Activated T-helper 1 cell treated with anti-CD3 and anti-CD28 coated beads, Interleukin-2, amount 50 U/mL, for 16 hours (primary cell): ENCODE measurements at places on chromosomes 16 and 17.

DNA sequence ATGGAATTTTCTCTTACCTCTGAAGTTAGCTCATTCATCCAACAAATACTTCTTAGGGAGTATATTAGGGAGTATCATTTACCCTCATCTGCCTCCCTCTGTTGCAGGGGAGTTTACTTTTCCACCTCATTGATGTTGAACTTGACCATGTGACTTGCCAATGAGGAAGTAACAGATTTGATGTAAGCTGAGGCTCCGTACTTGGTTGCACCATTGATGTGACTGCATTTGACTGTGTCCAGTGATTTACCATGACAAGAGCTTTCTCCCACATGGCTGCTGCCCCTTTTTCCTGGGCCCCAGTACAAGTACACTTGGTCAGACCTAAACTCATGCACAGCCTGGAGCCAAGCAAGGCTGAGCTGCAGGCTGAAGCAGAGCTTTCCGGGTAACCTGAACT is 81.6 kb upstream of the HS3ST2 start:
- DNase-seq = no peak

GRCh38 chr17:67725807-67726206 is 8.1 kb downstream of the NOL11 start:
- DNase-seq = no peak

DNA sequence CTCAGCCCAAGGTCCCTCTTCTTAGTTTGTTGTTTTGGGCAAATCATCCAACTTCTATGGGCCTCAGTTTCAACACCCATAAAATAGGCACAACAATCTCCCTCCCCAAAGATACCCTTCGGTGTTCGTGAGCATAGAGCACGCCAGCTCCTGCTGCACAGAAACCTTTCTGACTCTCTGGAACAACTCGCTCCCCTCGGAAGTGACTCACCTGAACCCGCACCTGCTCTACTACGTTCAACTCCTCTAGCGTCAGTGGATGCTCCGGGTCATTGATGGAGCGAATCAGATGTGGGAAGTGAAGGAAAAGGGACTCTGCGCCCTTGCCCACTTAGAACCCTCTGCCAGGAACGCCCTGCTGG is 445 bp downstream of the CIAO2B start:
- DNase-seq = no peak

DNA sequence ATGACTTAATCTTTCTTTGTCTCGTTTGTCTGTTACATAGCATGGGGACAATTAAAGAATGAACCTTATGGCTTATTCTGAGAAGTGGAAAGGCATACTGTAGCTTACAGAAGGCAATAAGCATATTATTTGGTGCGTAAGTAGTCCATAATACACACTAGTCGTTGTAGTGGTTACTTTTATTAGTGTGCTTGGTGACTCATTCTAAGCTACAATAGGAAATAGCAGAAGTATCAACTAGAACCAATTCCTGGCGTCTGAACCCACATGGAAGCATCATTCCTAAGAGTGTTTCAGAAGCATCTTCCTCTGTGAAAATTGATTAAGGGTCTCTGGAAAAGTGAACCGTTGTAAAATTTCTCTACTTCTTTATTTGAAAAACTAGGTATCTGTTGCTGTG is 777.8 kb upstream of the EEF2KMT start:
- no peak for DNase-seq

DNA sequence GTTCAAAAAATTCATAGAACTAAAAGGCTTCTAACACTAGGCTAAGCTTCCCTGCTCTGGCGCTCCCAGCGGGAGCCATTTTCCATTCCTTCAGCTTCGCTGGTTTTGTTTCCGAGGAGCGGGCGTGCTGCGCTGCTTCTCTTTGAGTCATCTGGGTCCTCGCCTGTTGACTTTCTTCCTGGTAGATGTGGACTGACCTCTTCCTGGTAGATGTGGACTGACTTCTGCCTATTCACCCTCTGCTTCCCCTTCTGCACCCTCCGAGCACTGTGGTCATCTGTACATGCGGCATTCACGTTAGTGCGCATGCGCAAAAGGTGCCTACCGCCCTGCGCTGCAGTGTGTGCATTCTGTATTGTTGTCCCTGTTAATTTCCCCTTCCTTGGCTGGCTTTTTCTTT is 40.8 kb upstream of the SEC14L1 start:
- no peak for DNase-seq

- no peak for DNase-seq
These were observed 12.4 kb downstream of the SOCS3 start for GRCh38 chr17:78347453-78347852.

GRCh38 chr17:9018726-9019125 is 2.6 kb upstream of the NTN1 start:
- DNase-seq = no peak

- no peak for DNase-seq
These were observed 3.6 kb downstream of the ADCY7 start for GRCh38 chr16:50269769-50270509.

DNA sequence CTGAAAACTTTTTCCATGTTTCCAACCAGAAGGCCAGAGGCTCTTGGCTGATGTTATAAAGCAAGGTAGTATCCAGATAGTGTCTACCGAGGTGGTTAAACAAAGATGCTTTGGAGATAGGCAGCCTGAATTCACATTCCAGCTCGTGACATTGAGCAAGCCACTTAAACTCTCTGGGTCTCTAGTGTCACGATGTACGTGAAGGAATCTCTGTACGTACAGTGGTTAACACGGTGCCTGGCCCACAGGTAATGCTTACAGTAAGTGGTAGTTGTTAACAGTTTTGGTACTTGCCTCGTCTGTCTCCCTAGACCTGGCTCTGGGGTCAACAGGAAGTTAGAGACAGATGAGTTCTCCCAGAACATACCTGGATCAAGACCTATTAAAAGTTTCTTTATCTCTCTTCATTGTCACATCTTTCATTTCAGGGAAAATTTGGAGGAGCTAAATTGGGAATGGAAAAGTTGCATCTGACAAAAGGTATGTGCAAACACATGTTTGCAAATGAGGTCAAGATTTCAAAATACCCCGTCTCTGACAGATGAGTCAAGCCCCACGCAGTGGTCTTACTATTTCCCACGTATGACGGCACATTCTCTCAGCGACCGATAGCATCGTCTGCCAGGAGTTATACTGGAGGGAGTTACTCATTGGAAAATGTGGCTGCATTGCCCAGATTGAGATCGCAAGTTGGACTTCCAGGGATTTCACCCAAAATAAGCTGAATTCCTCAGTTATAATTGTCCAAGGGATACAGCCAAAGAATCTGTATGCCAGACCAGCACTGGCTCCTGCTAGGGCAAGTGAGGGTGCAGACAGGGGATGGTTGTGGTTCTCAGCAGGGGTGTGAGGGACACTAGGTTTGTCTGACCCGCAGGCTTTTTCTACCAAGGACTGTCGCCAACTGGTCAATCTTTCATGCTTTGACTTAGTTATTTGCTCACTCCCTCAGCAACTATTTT is 18.9 kb upstream of the MYH10 start:
- no peak for DNase-seq

DNA sequence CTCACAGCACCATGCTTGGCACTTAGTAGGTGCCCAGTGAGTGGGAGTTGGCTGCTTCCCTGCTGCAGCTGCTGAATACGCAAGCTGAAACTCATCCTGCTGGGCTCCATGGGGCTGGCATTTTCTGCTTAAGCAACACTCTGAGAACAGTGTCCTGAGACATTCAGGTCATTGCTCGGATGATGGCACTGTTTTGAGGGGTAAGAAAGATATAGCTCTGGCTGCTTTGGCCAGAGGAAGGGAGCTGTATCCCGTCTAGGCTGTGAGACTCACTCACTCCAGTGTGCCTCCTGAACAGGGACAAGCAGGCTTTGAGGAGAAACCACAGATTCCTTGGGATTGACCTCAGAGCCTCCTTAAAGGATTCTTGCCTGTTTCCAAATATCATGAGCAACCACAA is 120.5 kb downstream of the CLEC16A start:
- no peak for DNase-seq
